ENCODE measurements at places on chromosomes 11 and 22. TPM values are rescaled to one million over a fixed set of nuclear protein-coding genes. Genes with fewer than 3 reads are reported as not detected.

MDK gene
- total RNA-seq, result 184 TPM

DNA sequence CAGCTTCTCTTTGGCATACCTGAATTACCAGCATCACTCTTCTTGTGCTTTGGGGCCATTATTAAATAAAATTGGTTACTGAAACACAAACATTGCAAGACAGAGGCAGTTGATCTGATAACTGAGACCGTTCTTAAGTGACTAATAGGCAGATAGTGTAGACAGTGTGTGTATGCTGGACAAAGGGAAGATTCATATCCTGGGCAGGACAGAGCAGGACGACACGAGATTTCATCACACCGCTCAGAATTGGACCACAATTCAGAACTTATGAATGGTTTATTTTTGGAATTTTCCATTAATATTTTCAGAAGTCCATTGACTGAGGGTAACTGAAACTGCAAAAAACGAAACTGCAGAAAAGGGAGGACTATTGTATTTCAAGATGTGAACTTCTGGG is 68.6 kb downstream of the LDLRAD3 start:
- DNase-seq, result peak; percentile 67

MPEG1 gene
- not detected for total RNA-seq

GRCh38 chr11:76406359-76406758 is 25.2 kb downstream of the GVQW3 start:
- DNase-seq, result no peak

DNA sequence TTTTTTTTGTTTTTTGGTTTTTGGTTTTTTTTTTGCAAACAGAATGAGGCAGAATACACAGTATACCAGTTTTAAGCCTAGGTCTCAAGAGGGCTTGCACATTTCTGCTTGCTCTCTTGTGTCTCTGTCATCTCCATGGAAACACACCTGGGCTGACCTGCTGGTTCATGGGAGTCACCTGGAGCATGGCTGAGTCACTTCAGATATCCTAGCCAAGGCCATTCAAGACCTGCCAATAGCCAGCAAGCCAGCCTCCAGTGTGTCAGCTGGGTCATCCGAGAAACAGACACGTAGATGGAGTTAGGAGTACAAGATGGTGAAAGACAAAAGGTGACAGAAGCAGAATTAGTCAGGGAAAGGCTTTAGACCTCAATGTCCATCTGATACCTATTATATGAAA is 124.2 kb upstream of the SEZ6L start:
- DNase-seq, result no peak

GRCh38 chr11:131837562-131837961 is 467.1 kb downstream of the NTM start:
- DNase-seq, result no peak

CNTN5 gene
- total RNA-seq, result not detected

GRCh38 chr11:110199184-110199981 is 97.0 kb downstream of the RDX start:
- DNase-seq, result no peak

MRGPRF gene
- total RNA-seq, result 0.38 TPM

DNA sequence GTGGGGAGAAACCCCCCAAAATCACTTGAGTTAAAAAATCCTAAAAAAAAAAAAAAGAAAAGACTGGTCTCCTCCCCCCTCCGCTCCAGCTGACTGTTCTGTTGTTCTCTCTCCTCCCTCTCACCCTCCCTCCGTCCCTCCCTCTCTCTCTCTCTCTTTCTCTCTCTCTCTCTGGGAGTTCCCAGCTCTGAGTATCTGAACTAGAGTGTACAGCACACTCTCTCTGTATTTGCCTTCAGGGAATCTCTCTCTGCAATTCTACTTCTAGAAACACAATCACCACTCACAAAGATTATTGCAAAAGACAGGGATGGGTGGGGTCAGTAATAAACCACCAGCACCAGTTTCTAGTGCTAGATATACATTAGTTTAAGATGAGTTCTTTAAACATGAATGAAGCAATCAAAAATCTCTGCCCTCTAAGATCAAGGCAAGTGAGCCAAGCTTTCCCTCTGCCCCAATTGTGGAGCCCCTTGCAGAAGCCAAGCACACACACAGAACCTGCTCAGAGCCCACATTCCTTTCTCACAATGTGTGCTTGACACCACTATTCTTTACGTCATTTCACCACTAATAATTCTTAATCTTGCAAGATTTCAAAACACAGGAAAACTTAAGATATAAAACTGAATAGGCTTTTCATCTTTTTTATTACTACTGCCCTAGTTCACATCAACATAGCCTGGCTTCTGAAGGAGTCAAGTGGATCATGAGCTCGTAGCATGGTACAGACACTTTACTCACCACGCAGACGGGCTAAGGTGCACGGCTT is 133.5 kb downstream of the RBFOX2 start:
- DNase-seq, result peak; percentile 61

GRCh38 chr11:80317612-80318011 is 876.8 kb upstream of the TENM4 start:
- no peak for DNase-seq

DNA sequence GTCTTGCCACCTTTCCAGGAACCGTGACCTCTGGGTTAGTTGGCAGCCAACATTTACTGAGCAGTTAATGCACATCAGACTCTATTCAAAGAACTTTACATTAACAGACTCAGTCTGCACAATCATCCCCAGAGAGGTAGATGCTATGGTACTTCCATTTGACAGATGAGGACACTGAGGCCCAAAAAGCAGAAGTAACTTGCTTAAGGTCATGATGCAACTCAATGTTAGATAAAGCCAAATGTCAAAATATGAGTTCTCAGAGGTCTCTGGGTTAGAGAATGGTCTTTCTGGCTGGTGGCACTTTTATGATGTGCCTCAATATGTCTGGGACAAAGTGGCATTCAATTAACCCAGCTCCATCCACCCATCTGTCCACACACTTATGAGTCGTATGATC is 450.0 kb downstream of the MIAT start:
- no peak for DNase-seq

DNA sequence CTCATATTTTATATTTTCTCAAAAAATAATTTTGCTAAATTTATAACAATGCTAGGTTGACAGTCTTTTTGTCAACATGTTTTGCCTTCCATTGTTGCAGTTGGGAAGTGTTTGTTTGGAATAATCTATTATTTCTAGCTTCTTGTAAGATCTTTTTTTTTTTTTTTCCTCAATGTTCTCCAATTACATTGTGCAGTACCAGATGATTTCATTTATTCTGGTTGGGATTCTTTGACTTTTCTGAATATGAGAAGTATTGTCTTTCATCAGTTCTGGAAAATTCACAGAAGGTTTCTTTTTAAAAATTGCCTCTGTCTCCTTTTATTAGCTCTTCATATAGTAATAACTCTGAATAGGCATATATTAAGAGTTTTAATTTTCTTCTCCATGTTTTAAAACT is 245.4 kb downstream of the DYNC2H1 start:
- no peak for DNase-seq
